ENCODE measurements at places on chromosomes 11 and 22.

GRCh38 chr11:57473285-57473841, 13.0 kb downstream of the RTN4RL2 start:
- DNase-seq, result no peak

DNA sequence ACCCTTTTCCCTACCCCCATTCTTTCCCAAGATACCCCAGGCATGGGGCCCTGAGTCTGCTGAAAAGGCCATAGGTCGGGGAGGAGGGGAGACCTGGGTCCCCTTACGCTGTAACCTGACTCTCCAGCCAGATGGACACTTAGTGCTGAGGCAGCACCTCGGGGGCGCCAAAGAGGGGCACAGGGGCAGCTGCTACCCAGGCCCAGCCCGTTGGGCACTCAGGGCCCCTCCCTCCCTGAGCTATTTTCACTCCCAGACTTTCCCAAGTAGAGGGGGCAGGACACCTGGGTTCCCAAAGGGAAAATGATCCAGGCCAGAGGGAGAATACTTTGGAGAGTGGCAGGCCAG, 933 bp downstream of the ACTN3 start:
- no peak for DNase-seq

DNA sequence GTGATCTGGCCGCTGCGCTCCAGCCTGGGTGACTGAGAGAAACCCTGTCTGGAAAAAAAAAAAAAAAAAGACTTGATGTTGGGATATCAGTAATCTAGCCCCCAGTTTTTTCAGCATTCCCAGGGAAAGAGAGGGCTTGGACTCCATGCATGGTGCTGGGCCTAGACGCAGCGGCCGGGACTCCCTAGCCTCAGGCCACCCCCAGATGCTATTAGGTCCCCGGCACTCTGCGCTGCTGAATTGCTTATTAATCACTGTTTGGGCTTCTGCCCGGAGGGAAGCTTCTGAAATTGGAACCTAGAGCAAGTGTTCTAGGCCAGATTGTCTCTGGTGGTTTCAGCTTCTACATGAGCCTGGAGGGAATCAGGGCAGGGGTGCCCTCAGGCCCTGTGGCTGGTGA, 39.0 kb downstream of the SLCO2B1 start:
- no peak for DNase-seq

GRCh38 chr11:131695889-131696429, 325.5 kb downstream of the NTM start:
- DNase-seq, result no peak

DNA sequence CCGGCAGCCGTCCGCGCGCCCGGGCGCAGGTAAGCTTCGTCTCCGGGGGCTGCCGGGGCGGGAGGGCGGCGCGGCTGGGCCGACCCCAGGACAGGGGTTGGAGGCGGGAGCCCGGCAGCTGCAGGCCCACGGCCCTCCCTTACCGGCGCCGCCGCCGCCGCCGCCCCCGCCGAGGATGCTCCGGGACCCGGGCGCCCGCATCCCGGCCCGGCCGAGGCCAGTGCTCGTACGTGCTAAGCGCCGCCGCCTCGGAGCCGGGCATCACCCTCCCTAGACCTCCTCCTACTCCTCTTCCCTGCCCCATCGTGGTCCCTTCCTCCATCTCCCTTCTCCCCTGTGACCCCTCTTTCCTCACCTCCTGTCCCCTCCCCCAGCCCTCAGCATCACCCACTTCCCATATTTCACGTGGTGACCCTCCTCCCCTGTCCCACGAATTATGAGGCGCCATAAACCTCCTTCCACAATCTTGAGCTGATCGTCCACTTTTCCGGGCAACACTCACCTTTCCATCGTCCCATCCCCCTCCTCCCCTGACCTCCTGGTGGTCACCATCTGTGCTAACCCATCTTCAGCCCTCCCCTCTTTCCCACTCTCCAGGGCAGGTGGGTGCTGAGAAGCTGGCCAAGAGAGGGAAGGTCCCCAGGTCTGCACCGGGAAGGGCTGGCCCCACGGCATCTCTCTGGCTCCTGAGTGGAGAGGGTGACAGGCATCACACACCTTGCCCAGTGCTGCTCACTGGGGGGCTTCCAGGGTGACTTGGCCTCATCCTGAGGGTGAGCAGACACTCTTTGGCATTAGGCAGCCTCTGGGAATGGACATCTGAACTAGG, 612 bp downstream of the ASPHD2 start:
- no peak for DNase-seq

- peak; percentile 14 for DNase-seq
Measured at GRCh38 chr11:11567936-11568650, 53.7 kb downstream of the GALNT18 start.

GRCh38 chr11:78759071-78759470, 184.4 kb upstream of the NARS2 start:
- no peak for DNase-seq

DNA sequence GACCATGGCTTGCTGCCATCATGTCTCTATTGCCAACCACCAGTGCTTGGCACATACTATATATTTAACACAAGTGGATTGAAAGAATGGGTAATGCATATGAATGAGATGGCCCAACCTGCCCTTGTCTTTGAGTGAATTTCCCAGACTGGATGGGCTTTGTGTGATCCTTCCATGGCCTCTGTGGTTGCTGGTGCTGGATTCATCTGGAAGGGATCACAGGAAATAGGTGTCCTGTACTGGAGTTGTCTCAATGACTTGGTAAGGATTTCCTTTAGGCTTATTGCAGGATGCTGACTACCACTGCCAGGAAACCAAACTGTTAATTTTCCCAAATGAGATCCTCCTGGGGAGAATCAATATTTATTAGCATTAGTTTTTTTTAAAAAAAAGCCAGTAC, 328.6 kb downstream of the TMEM135 start:
- DNase-seq, result no peak

GRCh38 chr22:22166941-22167713, 77.5 kb upstream of the VPREB1 start:
- DNase-seq, result no peak

DNA sequence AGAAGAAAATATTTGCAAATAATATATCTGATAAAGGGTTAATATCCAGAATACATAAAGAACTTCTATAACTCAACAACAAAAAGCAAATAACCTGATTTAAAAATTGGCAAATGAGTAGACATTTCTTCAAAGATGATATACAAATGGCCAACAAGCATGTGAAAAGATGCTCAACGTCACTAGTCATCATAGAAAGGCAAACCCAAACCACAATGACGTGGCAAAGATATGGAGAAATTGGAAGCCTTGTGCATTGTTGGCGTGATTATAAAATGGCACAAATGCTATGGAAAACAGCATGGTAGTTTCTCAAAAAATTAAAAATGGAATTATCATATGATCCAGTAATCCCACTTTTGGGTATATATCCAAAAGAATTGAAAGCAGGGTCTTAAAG, 466.3 kb downstream of the TBC1D22A start:
- no peak for DNase-seq

DNA sequence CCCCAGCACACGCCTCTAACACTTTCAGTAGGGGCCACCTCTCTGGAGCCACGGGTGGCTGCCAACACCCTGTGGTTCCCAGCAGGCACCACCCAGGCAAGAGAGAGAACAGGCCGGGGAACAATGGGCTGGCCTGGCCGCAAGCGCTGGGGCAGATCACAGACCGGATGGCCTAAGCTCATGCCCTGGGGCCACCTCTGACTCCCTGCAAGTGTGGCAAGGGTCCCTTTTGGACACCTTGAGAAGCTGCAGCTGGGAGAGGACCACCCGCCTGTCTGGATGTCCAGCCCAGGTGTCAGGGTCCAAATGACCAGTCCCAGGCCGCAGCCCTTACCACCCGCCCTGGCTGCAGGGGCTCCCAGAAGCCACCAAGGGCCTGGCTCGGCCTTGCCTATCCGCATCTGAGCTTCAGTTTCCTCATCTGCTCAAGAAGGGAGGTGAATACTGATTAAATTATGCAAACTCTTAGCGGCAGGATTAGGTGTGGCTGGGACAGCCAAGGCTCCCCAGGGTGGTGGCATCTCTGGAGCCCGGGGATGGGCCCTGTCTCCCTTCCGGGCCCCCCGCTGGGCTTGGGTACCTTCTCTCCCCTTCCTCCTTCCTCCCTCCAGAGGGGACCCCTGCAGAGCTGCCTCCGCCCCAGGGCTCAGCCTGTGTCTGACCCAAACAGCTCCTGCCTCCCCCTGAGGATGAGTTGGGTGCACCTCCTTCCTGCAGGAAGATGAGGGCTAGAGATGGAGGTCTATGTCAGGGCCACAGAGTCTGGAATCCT, 785 bp upstream of the SUSD2 start:
- no peak for DNase-seq

- no peak for DNase-seq
Measured at GRCh38 chr11:65488273-65489034, 10.4 kb upstream of the MALAT1 start.

DNA sequence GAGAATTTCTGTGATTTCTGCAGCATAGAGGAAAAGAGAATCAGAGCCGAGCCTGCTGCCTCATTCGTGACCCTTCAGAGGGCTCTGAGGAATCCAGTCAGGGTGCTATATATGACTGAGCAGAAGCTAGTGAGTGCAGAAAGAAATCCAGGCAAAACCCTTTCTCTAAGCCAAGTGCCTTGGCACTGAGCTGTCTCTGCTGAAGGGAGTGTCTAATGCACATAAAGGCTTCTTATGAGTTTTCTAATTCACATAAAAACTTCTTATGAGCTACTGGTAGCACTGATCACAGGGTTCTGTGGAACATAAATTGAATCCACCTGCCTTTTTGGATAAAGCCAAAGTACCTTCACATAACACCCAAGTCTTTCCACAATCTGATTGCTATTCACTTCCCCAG, 785.7 kb upstream of the CCDC90B start:
- no peak for DNase-seq

- DNase-seq, result no peak
Measured at GRCh38 chr11:36108881-36109589, 165.2 kb downstream of the LDLRAD3 start.

Measured in stimulated activated CD4-positive, alpha-beta T cell treated with anti-CD3 and anti-CD28 coated beads, Interleukin-15, amount 100 ng/mL, for 48 hours (primary cell).